ENCODE measurements at places on chromosomes 5 and 9.

DNA sequence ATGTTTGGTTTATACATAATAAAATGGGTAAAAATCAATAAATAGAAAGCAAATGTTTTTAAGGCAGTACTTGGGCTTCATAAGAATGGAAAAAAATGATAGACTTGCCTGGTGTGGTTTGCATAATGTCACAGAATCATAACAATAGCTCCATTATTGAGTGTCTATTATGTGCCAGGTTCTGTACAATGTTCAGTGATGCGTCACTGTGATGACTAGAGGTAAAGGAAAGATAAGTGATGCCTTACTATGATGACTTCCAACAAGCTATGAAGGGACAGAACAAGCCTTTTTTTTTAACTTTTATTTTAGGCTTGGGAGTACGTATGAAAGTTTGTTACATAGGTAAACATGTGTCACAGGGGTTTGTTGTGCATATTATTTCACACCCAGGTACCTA lies 128.8 kb downstream of the TMC1 start:
- no peak overlapping the region for H3K27ac ChIP-seq
- H3K4me3 ChIP-seq: no peak overlapping the region
- no peaks in the 10 kb centered on the region for H3K4me1 ChIP-seq
- H3K27me3 ChIP-seq: no peaks in the 10 kb centered on the region
- DNase-seq: no peak

DNA sequence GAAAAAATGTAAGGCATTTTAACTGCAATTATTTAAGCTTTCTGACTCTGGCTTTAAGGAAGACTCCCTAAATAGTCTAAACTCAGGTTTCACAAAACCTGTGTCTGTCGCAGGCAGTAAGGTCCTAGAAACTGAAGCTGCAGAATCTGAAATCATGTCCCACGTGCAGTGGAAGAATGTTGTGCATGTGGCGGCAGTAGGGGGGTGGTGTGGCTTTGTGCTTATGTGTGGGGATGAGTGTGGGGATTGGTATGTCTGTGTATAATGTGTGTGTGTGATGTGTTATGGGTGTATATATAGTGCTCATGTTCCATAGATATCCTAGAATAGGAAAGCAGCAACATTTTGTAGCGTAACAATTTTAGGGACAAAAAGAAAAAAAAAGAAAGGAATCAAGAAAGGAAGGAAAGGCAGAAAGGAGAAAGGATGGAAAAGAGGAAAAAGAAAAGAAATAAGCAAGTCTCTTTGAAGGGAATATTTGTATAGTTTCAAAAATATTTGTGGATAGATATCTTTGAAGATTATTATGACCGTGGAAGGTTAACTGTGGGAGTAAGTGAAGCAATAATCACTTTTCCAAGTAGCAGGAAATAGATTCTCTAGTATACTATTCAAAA lies 6.6 kb downstream of the ANKDD1B start:
- no peak overlapping the region for H3K4me3 ChIP-seq
- peak overlapping the region; percentile 14 for H3K27ac ChIP-seq
- H3K4me1 ChIP-seq: peaks cover 30% of the 10 kb centered on the region
- H3K27me3 ChIP-seq: no peaks in the 10 kb centered on the region
- DNase-seq: no peak
- H3K36me3 ChIP-seq: no peaks in the 10 kb centered on the region

- H3K27me3 ChIP-seq: no peaks in the 10 kb centered on the region
- H3K4me3 ChIP-seq: no peak overlapping the region
- no peaks in the 10 kb centered on the region for H3K36me3 ChIP-seq
- DNase-seq: peak; percentile 50
Measured at GRCh38 chr5:10552183-10553143, 11.4 kb upstream of the ANKRD33B start.

DNA sequence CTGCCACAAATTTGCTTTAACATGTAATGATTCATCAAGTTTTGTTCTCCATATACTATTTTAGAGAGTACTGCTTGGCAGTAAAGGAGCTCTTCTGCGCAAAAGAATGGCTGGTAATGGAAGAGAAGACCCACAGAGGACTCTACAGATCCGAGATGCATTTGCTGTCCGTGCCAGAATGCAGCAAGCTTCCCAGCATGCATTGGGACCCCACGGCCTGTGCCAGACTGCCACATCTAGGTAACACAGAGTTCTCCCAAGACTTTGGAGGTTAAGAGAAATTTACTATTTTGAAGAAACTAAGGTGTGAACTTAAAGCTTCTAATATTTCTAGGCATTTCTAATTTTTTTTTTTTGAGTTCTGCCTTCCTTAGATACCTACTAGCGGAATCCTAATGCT lies 107.1 kb downstream of the MUSK start:
- H3K4me3 ChIP-seq: no peak overlapping the region
- no peak overlapping the region for H3K27ac ChIP-seq
- no peaks in the 10 kb centered on the region for H3K27me3 ChIP-seq

GRCh38 chr5:140303966-140304365 lies 1.1 kb upstream of the PFDN1 start:
- H3K36me3 ChIP-seq: peaks cover 13% of the 10 kb centered on the region
- no peaks in the 10 kb centered on the region for H3K27me3 ChIP-seq
- no peak overlapping the region for H3K27ac ChIP-seq
- peaks cover 18% of the 10 kb centered on the region for H3K4me1 ChIP-seq
- H3K4me3 ChIP-seq: no peak overlapping the region

DNA sequence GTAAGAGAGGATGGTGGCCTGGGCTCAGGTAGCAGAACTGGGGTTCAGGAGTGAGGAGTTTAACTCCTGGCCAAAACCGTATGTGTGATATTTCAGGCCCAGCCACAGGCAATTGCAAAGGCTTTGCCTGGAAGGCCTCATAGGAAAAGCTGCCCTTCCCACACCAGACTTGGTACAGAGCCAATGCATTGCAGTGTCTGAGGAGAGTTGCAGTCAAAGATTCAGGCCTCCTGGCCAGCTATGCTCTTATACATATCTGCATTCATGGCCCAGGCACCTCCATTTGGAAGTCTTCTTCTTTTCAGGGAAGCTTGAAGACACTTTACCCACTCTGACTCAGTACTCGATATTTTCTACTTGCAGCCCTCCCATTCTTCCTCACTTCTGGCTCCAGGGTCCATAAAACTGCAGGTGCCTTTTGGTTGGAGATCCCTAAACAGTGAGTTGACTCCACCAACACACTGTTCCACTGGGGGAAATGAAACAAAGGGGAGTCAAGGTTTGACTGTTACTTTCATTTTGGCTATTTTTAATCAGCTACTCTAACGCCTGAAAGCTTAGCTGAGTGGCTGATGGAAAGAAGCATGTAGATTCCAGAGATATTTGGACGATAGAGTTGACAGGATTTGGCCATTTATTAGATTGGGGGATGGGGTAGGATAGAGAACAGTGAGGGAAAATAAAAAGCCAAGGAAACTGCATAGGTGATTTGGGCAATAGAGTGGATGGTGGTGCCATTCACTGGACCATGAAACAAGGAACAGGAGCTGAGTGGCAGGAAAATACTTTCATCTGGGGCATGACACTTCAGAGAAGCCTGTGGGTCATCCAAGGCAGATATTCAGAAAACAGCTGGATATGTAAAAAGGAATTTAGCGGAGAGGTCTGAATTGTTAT lies 30.6 kb upstream of the IL33 start:
- H3K4me1 ChIP-seq: peaks cover 7% of the 10 kb centered on the region
- no peak overlapping the region for H3K4me3 ChIP-seq

GRCh38 chr5:82335806-82336205 lies 57.7 kb upstream of the RPS23 start:
- H3K27me3 ChIP-seq: no peaks in the 10 kb centered on the region
- H3K4me1 ChIP-seq: peaks cover 23% of the 10 kb centered on the region
- DNase-seq: no peak
- no peak overlapping the region for H3K4me3 ChIP-seq

GRCh38 chr9:86099701-86100364 lies 475 bp upstream of the GOLM1 start:
- H3K4me1 ChIP-seq: peaks cover 16% of the 10 kb centered on the region
- peak overlapping the region; percentile 67 for H3K4me3 ChIP-seq
- no peaks in the 10 kb centered on the region for H3K36me3 ChIP-seq
- peak overlapping the region; percentile 80 for H3K27ac ChIP-seq
- no peak for DNase-seq
- H3K27me3 ChIP-seq: no peaks in the 10 kb centered on the region

DNA sequence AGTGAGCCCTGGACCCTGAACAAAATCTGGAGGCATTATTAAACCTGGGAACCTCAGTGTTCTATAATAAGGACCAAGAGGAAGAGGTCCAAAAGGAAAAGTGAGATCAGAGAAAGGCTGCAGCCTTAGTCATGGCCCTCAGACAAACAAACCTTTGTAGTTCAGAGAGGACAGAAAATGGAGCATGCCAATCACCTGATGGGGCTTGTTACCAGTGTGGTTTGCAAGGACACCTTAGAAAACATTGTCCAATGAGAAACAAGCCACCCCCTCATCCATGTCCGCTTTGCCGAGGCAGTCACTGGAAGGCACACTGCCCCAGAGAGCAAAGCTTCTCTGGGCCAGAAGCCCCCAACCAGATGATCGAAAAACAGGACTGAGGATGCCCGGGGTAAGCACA lies 254.8 kb downstream of the CDH10 start:
- H3K27ac ChIP-seq: no peak overlapping the region
- no peaks in the 10 kb centered on the region for H3K4me1 ChIP-seq
- DNase-seq: no peak
- no peaks in the 10 kb centered on the region for H3K27me3 ChIP-seq

DNA sequence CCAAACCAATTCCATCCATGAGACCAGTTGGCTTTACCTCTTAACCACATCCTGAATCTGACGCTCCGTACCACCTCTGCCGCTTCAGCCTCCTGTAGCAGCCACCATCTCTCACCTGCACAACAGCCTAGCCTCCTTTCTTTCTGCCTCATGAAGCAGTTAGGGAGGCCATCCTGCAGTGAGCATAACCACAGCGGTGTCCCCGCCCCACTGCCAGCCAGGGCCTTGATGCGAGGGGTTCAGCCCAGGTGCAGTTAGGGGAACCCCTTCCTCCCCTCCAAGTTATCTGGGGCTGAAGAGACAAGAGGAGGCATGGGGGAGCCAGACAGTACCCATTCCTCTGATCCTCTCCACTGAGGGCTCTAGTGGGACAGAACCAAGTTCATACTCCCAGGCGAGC lies 167.0 kb downstream of the C5orf15 start:
- no peak for DNase-seq
- no peak overlapping the region for H3K27ac ChIP-seq
- H3K4me1 ChIP-seq: no peaks in the 10 kb centered on the region
- H3K36me3 ChIP-seq: no peaks in the 10 kb centered on the region
- H3K27me3 ChIP-seq: peaks cover 14% of the 10 kb centered on the region
- no peak overlapping the region for H3K4me3 ChIP-seq

GRCh38 chr5:123425431-123425830 lies 2.2 kb upstream of the CEP120 start:
- H3K36me3 ChIP-seq: no peaks in the 10 kb centered on the region
- DNase-seq: no peak
- H3K27ac ChIP-seq: no peak overlapping the region
- no peaks in the 10 kb centered on the region for H3K27me3 ChIP-seq

- no peaks in the 10 kb centered on the region for H3K27me3 ChIP-seq
- no peaks in the 10 kb centered on the region for H3K36me3 ChIP-seq
Measured at GRCh38 chr9:4738866-4739586, 2.0 kb downstream of the AK3 start.

- H3K4me1 ChIP-seq: peaks cover 12% of the 10 kb centered on the region
- H3K27ac ChIP-seq: no peak overlapping the region
- DNase-seq: no peak
- no peak overlapping the region for H3K4me3 ChIP-seq
- H3K36me3 ChIP-seq: no peaks in the 10 kb centered on the region
Measured at GRCh38 chr5:68459810-68460139, 244.2 kb downstream of the PIK3R1 start.

GRCh38 chr5:109692852-109693251 lies 3.1 kb downstream of the MAN2A1 start:
- H3K36me3 ChIP-seq: no peaks in the 10 kb centered on the region
- H3K27ac ChIP-seq: no peak overlapping the region
- no peaks in the 10 kb centered on the region for H3K27me3 ChIP-seq
- H3K4me1 ChIP-seq: peaks cover 43% of the 10 kb centered on the region

Data from suprapubic skin (tissue), 4 donors.